Fibroblast of gingiva (primary cell): ENCODE measurements at places on chromosomes 11 and 22.

DNA sequence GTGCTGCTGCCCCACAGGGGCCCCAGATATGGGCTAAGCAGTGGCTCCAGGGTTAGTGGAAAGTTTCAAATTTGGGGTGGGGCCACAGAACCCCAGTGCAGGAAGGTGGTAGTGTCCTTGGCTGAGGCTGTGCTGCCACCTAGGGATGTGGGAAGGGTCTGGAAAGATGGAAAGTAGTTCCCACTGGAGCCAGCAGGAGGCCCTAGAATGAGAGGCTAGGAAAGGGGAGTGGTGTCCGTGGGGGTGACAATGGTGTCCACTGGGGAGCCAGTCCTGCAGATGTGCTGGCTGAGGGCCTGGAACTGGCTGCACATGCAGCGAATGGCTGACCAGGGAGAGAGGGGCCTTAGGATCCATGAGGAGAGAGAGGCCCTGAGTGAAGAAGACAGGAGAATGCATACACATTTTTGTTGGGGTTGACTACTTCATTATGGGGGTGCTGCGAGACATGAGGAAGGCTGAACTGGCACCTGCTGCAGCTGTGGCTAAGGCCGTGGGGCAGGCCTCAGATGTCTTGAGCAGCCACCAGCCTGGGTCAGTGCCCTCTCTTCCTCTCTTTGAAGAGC, 21.1 kb downstream of the RFPL3 start:
- no peak for DNase-seq

DNA sequence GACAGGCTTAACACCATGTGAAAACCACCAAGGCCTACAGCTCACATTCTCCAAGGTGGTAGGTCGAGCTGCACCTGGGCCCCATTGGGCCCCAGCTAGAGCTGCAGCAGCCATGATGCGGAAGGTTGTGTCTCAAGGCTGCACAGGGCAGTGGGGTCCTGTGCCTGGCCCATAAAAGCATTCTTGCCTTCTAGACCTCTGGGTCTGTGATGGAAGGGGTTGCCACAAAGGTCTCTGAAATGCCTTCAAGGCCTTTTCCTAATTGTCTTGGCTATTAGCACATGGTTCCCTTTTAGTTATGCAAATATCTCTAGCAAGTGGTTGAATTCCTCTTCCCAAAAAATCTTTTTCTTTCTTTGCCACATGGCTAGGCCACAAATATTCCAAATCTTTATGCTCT, 52.5 kb upstream of the C11orf58 start:
- no peak for DNase-seq

- no peak for DNase-seq
Observed at GRCh38 chr11:1966531-1966930, 19.4 kb downstream of the MRPL23 start.

- no peak for DNase-seq
Observed at GRCh38 chr11:35998634-35999033, 54.8 kb downstream of the LDLRAD3 start.
